ENCODE measurements at places on chromosomes 3 and 15. TPM values are rescaled to one million over a fixed set of nuclear protein-coding genes. Genes with fewer than 3 reads are reported as not detected.

Gene C3orf49
- total RNA-seq: not detected

Gene P2RY14
- 43.2 TPM for total RNA-seq

Gene GABRR3
- total RNA-seq: not detected

Gene FOXB1
- total RNA-seq: not detected

Gene PTH1R
- 4.0 TPM for total RNA-seq

Gene RPSA
- 626 TPM for total RNA-seq

DNA sequence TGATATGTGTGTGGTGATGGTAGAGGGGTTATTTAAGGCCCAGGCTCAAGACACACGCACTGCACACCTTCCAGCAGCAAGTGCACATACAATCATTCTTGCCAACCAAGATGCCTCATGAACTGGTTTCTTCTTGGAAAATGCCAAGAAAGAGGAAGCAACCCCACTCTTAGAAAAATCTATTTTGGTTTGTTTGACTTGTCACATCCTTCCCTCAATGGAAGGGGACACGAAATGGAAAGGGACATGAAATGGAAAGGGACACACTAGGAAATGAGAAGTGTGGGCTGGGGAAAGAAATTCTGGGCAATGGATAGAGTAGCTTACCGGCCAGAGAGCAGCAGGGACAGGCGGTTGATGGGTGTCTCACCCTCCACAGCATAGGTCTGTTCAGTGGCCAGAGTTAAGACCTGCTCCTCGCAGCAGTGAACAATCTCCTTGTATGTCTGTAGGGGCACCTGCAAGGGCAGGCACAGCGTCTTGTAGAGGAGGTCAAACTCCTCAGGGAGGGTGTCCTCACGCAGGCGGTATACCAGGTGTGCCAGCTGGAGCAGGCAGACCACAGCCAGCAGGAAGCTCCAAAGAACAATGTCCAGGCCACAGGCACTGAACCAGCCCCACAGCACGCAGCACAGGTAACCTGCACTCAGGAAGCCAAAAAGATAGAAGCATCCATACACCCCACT lies 640 bp downstream of the POPDC2 start:
- DNase-seq: no peak

DNA sequence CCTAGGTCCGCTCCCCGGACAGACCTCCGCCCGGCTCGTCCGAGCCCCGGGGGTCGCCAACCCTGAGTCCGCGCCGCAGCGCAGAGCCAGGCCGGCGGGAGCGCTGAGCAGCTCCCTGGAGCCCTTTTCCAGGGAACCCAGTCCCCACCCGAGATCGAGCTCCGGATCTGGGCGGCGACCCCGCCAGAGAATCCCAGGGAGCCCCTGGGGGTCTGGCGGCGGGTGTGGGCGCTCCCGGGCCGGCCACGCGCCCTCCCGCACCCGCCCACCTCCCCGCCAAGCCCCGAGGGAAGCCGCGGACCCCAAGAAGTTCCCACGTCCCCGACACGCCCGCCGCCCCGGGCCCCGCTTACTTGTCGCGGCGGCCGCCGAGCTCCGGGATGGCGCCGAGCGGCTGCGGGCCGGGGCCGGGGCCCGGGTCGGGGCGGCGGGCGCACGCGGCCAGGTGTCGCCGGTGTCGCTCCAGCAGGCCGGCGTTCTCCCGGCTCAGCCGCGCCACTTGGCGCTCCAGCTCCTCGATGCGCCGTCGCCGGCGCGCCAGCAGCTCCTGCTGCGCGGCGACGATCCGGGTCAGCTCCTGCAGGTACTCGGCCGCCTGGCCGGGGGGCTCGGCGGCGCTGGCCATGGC lies 137.7 kb downstream of the NUP210 start:
- DNase-seq: no peak

DNA sequence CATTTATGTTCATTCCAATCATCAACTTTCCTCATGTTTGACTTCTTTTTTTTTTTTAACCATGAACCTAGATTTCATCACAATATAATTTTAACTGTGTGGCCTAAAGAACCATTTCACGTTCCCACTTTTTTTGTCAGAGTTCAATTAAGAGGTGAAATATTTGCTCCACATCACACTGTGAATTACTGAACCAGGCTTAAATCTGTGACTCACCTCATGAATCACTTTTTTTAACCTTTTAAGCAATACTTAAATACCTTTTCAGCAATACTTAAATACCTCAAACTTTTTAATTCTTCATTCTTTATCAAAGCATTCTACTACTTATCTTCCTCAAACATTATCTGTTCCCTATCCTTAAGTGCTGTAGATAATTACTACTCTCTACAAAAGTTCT lies 137.6 kb downstream of the SI start:
- DNase-seq: no peak

DNA sequence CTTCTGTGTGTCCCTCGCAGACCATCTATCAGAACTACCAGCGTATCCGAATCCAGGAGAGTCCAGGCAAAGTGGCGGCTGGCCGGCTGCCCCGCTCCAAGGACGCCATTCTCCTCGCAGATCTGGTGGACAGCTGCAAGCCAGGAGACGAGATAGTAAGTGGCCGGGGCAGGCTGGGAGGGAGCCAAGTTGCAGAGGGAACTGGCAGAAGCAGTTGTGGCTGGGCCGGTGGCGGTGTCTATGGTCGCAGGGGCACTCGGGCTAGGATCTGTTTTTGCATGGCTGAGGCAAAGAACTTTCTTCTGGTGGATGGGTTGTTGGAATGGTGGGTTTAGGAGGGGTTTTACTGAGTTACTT lies 10.1 kb downstream of the MCM2 start:
- DNase-seq: no peak

DNA sequence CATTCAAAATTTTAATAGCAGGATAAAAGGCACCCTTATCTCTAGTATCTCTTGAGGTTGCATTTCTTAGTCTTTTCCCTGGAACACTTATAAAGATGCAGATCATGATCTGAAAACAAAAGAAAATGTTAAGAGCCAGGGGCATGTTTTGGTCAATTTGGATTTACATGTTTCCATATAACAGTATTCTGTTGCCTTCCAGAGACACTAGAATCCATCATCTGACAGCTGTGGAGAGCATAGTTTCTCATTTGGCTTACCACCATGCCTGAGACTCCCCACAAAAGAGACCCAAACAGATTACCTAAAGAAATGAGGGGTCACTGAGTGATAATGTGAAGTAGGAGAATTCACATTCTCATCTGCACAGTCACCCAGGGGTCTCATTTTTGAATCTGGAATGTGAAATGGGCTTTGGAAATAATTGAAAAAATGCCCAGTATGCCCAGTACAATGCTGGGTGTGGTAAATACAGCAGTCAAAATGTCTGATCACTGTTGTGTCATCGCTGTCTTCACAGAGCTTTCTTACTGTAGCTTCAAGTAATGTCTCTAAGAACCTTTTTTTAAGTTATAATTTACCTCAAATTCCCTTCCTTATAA lies 79.9 kb upstream of the ZBTB20 start:
- DNase-seq: no peak

- peak; percentile 49 for DNase-seq
Measured at GRCh38 chr15:99076555-99077308, 28.1 kb upstream of the SYNM start.

- no peak for DNase-seq
Measured at GRCh38 chr15:91940496-91941381, 87.2 kb downstream of the SLCO3A1 start.

- DNase-seq: no peak
Measured at GRCh38 chr3:11143476-11143875, 10.8 kb upstream of the HRH1 start.

DNA sequence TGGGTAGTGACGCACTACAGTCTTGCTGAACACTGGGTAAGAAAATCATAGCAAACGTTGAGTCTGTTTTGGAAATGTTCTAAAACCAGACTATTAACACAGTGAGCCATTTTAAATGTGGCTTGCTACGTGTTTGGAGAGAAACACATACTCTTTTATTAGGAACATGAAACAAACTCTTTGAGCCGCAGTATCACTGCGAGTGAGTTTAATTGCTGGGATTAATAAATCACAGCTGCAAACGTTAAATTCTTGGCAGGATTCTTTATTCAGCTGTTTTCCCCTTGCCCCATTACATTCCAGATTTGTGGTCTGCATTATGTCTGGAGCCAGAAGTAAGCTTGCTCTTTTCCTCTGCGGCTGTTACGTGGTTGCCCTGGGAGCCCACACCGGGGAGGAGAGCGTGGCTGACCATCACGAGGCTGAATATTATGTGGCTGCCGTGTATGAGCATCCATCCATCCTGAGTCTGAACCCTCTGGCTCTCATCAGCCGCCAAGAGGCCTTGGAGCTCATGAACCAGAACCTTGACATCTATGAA lies 33.6 kb downstream of the BTD start:
- peak; percentile 85 for DNase-seq

GRCh38 chr3:82143661-82144412 lies 382.4 kb upstream of the GBE1 start:
- DNase-seq: no peak

DNA sequence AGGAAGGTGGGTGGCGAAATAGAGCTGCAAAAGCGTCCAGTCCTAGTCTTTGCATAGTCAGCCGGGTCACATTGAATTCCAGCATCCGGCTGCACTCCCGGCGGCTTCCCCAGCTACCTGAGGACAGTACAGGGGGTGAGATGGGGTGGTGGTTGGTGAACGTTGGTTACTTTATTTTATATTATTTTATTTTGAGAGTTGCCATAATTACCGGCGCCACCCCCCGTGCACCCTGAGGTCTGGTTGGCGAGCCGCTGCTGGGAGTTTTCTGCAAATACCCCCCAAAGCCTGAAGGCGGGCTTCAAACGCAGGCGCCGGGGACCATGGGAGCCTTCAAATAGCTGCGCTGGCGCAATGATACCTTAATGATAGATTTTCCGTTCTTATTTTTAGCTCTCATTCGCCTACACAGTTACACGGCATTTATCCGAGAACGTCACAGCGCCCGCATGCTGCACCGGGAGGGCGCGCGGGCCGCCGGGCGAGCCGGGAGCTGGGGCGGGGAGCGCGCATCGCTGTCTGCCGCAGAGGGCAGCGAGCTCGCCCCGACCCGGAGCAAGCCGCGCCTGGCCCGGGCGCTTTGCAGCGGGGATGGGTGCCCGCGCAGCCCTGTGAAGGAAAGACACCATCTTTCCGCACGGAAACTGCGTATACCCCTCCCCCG lies 756 bp upstream of the RASGRF1 start:
- peak; percentile 54 for DNase-seq

- no peak for DNase-seq
Measured at GRCh38 chr3:127688416-127689265, 15.9 kb downstream of the ABTB1 start.

DNA sequence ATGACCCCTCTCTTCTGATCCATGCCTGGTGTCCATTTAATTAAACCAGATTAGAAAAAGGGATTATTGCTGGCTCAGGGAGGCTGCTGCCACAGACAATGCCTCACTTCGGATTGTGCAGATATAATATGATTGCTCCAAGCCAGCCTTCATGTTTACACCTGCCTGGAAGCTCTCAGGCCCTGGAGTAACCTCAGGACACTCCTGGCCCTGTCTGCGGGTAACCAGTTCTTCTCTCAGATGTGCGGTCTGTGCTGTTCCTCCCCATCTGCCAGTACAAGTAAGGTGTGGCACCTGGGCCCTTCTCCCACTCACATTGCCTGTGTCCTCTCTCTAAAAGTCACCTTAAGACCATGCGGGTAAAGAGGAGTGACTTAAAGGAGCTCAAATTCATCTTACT lies 8.8 kb upstream of the GOLGA8J start:
- DNase-seq: no peak

- no peak for DNase-seq
Measured at GRCh38 chr15:90036806-90037510, 35.8 kb downstream of the ZNF710 start.

DNA sequence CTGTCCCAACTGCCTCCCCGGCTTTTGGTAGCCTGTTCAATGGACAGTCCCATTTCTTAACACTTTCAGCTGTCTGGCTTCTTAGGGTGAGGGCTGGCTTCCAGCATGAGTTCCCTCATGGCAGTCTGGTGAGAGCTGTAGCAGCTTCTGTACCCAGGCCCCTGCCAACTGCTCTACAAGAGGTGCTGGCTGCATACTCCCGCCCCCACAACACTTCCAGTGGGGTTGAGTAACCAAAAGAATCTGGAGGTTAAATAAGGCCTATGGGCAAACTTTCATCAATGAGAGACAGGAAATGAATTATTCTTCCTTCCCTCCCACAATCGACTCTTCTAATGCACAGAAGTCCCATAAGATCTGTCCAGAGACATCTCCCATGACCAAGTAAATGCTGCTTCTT lies 145.0 kb downstream of the NEK10 start:
- DNase-seq: no peak

DNA sequence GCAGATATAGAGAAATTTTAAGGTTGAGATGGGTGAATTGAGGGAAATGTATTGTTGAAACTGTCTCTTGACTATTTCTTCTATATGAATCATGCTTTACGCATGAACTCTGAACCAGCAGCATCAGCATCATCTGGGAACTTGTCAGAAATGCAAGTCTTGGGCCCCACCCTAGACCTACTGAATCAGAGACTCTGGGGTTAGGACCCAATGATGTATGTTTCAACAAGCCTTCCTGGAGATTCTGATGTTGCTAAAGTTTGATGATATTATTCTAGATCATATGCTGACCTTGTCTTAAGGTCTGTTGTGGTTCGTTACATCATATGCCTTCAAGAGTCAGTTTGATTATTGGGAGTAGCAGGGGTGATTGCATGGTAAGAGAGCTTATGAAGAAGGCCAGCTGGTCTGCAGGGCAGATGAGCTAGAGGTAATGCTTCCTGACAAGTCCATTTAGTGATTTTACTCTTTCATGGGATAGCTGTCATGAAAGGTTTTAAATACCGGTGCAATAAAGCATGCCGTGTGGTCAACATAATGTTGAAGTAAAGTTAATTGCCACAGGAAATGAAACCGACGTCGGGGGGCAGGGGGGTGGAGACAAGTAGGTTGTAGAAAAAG lies 152.4 kb upstream of the MRPL3 start:
- DNase-seq: no peak

DNA sequence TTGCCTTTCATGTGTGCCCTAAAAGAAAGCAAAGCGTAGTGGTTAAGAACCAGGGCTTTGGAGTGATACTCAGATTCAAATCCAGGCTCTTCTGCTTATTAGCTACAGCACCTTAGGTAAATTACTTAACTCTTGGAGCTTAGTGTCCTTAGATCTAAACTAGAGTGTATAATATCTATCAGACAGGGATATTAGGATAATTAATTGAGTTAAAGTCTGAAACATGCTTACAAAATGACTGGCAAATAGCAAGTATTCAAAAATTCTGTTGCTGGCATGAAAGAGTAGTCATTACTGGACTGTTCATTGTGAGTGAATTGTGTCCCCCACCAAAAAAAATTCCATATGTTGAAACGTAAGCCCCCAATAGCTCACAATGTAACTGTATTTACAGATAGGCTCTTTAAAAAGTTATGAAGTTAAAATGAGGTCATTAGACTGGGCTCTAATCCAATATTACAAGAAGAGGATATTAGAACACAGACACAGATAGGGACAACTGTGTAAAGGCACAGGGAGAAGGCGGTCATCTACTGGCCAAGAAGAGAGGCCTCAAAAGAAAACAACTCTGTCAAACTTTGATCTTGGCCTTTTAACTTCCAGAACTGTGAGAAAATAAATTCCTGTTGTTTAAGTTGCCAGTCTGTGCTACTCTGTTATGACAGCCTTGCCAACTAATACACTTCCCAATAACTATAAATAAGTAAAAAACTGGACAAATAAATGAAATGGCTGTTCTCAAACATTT lies 60.4 kb upstream of the LRRC3B start:
- peak; percentile 25 for DNase-seq

GRCh38 chr3:49500732-49501609 lies 30.9 kb downstream of the DAG1 start:
- DNase-seq: peak; percentile 85

GRCh38 chr3:32283304-32283703 lies 44.8 kb downstream of the CMTM8 start:
- no peak for DNase-seq
